ENCODE measurements at places on chromosomes 6 and 20.

DNA sequence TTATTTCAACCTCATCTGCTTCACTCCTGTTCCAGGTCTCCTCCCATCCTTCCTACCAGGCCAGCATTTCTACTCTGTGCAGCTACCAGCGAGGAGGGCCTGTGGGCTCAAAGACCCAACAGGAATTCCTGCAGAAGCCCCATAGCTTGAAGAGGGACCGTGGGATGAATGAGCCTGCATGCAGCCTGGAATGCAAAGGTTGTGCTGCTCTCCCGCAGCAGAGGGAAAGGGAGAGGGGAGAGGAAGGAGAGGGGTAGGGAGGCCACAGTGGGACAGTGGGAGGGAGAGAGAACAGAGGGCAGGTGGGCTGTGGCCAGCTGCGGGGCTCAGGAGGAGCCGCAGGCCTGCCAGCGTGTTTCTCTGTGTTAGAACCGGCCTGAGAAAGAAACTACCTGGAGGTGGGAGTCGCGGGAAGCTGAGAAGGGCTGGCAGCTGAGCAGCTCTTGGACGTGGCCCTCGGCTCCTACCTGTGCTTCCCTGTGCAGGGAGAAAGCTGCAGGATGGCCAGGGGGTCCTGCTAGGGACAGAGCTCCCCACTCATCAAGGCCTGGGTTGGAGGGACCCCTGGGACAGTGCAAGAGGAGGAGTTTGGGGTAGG lies 66.1 kb upstream of the MLN start:
- no peak for DNase-seq

DNA sequence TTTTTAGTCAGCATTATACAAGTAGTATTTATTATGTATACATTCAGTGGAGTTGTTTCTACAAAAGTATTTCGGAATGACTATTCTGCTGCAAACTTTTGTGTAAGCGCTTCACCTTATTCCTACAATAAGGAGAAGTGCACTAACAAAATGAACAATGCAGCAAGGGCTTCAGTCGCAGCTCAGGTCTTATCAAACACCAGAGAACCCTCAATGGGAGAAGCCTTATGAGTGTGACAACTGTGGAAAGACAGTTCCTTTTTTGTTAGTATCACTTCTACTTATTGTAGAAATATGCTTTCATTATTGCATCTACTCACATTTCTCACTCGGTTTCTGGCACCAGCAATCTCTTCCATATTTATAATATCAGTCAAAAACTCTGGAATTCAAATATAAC lies 18.8 kb downstream of the ZKSCAN3 start:
- DNase-seq, result no peak

DNA sequence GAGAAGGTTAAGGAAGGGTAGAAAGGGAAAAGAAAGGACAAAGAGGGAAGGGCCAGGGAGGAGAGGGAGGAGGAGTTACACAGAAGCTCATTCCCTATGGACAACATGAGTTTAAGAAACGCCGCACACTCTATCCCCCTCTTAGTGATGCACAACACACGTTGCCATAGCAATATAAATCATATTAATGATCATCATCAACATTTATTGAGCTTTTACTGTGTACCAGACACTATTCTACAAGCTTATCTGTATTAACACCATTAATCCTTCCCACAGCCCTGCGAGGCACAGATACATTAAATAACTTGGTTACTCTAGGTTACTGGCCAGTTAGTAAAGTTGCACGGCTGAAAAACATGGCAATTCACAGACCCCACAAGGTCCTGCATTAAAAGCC lies 234.8 kb downstream of the PTPRT start:
- DNase-seq, result no peak

- no peak for DNase-seq
Measured at GRCh38 chr6:12548526-12548925, 168.0 kb upstream of the PHACTR1 start.

GRCh38 chr6:32665661-32666060 lies 796 bp downstream of the HLA-DQB1 start:
- DNase-seq, result no peak

DNA sequence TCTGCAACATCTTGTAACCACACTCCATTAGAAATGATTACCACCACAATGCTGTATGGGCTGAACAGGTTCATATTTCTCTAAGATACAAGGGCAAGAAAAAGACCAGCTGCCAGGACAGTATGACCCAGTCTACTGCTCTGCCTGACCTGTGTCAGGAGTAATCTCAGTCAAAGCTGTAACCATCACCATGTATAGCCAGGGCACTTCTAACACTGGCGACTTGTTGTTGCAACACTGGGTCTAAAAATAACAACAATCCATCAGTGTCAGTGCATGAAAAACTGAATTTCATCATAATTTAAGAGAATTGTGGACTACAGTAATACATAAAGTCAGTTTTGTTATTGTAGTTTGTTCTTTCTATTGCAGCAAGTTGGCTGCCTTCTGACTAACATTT lies 738.6 kb upstream of the ADGRB3 start:
- DNase-seq, result no peak

DNA sequence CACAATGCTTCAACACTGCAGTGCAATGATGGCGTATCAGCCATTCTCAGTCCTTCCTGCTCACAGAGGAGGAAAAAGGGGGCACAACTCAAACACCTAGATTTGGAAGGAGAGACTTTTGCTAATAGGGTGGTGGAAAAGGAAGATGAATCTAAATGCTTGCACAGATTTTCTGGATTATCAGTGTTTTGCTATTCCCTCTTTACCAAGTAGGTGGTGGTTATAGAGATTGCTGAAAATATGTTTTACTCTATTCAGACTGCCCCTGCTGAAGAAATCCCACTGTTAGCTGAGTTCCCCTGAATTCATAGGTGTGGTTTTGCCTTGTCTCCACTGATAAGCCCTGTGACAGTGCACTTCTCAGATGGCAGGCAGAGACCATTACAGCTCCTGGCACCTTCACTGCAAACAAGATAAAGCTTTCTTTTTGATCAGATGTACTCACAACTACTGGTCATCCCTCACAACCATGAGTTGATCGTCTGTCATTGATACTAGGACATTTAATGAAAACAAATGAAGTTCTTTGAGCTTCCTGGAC lies 311.4 kb downstream of the KIF16B start:
- DNase-seq, result no peak

DNA sequence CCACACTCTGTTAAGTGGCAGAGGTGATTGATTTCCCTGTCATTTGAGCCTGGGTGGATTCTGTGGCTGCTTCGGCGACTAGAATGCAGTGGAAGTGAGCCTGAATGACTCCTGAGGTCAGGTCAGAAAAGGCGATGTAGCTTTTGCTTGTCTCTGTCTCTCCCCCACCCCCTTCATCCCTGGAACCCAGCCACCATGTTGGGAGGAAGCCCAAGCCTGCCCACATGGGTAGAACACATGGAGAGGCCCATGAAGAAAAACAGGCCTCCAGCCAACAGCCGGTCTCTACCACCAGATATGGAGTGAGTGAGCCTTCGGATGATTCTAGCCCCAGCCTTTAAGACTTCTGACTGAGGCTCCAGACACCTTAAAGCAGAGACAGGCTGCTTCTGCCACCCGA lies 181.0 kb downstream of the TFAP2C start:
- no peak for DNase-seq

- no peak for DNase-seq
Measured at GRCh38 chr6:161359618-161359945, 85.7 kb upstream of the AGPAT4 start.

DNA sequence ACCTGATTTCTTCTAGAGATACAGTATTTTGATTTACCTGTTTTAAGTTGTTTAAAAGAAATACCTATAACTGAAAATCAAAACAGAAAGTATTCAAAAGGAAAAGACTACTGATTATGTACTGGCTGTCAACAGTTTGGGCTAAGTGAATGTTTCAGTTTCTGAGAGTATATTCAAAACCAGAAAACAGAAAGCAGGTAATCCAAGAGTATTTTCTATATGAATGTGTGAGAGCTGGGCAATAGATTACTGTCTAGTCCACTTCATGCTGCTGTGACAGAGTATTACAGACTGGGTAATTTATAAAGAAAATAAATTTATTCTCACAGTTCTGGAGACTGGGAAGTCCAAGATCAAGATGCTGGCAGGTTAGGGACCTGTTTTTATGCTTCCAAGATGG lies 261.0 kb downstream of the ARHGAP18 start:
- DNase-seq, result no peak
